ENCODE measurements at places on chromosomes 13 and 19.
A peak's percentile ranks its signal among the peaks of the same experiment; 100 is the strongest.

GRCh38 chr13:43884222-43884621 is 4.5 kb downstream of the LACC1 start:
- DNase-seq, result no peak

- DNase-seq, result no peak
These were observed 1055.6 kb downstream of the PCDH17 start for GRCh38 chr13:58687148-58687547.

- no peak for DNase-seq
These were observed 758.9 kb downstream of the UQCRFS1 start for GRCh38 chr19:28454083-28454482.

DNA sequence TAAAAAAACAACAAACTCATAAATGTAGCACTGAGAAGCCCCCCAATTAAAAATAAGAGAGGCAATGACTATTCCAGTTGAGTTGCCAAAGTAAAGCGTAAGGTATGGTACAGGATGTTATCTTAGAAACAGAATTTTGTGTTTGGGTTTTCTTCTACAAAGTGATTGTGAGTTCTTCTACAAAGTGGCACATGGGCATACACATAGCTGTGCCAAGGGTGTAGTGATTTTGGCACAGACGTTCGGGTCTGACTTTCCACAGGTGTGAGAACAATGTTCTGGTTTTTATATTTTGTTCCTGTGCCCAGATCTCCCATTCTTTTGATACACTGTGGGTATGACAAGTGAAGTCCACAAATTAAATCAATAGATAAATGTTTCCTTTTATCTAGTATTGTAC is 190.1 kb upstream of the CSNK1A1L start:
- no peak for DNase-seq

GRCh38 chr13:40186041-40186440 is 480.4 kb downstream of the FOXO1 start:
- no peak for DNase-seq

DNA sequence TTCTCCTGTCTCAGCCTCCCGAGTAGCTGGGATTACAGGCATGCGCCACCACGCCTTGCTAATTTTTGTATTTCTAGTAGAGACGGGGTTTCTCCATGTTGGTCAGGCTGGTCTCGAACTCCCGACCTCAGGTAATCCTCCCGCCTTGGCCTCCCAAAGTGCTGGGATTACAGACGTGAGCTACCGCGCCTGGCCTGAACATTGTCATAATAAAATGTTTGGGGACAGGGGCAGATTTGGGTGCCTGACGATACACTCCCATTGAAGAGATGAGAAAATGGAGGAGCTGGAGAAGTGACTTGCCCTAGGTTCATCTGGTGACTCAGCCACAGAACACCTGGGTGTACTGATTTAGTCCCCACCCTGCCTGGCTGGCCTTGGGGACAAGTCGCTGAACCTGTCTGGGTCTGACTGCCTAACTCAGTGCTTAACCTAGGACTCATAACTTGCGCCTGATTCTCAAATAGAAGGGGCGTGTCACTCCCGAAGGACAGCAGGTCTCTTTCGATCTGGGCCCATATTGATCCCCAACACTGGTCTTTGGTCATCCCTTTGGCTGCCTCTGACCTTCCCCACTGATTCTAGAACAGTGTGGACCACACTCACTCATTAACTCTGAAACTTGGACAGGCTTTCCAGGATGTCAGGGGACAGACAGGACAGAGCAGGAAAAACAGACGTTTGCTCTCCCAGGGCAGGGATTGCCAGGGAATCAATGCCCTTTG is 7.6 kb upstream of the BICRA start:
- no peak for DNase-seq

- no peak for DNase-seq
These were observed 108.7 kb downstream of the DPF1 start for GRCh38 chr19:38115271-38115802.

GRCh38 chr19:290372-291005 is 714 bp downstream of the PLPP2 start:
- DNase-seq, result no peak

GRCh38 chr19:54077334-54077733 is 3.8 kb downstream of the TARM1 start:
- DNase-seq, result no peak

DNA sequence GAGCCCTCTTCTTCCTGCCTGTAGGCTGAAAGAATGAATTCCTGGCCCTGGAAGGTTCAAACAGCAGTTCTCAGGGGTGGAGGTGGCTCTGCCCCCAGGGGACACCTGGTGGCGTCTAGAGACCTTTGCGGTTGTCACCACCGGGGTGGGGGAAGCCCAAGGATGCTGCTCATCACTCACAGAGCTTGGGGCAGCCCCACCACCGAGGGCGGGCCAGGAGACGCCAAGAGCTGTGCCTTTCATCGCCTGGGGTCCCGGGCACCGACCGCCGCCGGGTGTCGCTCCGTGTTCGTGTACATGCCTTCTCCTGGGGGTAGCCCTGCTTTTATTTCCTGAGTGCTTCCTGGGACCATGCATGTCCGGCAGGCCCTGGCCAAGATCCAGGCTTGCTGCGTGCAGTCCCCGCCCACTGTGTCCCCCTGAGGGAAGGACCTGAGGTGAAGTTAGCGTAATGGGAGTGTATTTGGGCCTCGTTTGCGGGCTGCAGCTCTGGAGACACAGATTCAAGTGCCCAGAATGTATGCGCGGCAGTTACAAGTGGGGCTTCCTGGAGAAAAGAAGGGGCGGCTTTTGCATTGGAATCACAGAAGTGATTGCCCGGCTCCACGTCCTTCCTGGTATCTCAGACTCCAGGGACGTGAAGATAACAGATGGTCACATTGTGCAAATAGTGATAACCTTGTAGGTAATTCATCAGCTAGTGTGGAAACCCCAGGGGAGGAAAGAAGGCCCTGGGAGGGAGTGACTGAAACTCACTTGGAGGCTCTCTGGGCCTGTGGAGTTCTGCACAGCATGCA is 7.8 kb downstream of the DOT1L start:
- no peak for DNase-seq

GRCh38 chr19:44947041-44947581 is 1.3 kb downstream of the APOC2 start:
- no peak for DNase-seq

DNA sequence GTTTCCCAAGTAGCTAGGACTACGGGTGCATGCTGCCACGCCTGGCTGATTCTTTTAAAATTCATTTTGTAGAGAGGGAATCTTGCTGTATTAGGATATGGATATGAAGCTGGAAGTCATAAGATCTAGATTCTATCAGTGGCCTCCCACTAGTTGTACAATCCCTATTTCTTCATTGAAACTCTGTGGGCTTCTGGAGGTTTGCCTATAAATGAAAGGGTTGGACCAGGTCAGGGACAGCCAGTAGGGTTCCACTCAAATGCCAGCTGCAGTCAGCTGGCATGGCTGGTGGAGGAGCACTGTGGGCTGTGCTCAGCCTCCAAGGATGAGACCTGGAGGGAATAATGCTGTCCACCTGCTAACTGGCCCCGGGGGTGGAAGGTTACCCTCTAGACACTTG is 110.2 kb upstream of the GJB6 start:
- no peak for DNase-seq

DNA sequence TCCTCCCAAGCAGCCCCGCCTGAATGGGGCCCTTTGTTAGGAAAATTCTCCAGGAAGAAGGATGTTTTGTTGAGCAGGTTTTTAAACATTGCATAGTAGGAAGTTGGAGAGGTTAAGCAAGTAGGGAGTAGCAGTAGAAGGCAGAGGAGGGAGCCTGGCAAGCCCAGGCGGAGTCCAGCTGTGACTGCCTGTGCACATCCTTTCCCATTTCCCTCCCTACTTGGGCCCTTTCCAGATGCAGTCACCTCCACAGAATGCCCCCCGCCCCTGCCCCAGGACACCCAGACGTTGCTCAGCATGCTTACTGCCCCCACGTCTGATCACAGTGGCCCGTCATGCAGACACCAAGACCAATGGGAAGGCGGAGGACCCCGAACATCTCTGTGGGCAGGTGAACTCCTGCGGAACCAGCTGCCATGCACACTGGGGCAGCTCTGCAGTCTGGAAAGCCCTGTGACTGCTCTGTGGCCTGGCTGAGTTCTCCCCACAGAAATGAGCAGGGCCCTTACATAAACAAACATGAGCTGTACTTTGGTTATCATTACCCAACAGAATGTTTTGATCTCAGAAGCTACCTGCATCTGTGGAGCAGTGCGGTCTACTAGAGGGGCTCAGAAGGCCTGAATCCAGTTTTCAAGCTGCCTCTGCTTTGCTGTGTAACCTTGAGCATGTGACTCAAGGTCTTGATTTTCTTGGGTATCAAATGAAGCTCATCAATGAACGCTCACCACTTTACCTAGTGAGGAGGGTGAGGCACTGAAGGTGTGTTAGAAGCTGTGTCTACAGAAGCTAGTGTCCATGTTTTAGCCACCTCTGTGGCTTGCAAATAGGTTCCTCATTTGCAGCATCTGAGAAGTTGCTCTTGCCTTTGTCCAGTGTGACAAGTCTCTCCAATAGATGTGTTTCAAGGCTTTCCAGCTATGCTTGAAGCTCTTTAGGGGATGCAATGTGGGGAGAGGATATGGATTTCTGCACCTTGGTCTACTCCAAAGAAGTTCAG is 84.2 kb downstream of the TNFRSF19 start:
- DNase-seq, result no peak

DNA sequence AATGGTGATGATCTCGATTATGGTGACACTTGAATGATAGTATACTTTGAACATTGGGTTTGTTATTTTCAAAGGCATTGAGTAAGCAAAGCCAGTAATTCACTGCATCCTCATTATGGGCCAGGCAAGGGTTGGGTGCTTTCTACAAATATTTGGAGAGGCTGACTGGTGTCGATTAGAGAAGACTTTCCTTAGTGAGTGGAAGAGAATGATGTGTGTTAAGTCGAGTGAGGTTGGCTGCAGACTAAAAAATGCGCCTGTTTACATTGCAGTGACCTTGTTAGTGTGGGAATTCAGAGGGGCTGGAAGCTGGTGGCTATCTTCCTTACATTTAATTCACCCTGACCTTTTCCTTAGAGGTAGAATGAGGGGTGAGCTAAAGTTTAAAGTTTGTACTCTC is 22.4 kb upstream of the RNF113B start:
- DNase-seq, result no peak

- DNase-seq, result no peak
These were observed 1066.7 kb upstream of the PCDH20 start for GRCh38 chr13:62482351-62482750.

GRCh38 chr13:26557393-26558073 is at the start of gene WASF3:
Gene WASF3 (plus strand): TSS chr13:26557683. CDS start chr13:26642271, 84,588 bp downstream.
- peak; percentile 95 for DNase-seq

DNA sequence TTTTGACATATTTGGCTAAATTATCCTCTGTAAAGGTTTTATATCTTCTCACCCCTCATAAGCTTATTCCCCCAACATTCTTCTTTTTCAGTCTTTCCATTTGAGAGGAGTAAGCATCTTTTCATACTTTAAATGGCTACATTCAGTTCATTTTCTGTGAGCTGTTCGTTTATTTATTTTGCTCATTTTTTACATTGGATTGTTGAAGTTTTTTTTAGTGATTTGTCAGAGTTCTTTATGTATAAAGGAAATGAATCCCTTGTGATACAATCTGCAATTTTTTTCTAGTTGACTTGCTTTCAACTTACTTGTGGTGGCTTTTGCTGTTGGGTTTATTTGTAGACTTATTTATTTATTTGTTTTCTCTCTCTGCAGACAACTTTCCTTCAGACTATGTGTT is 250.3 kb downstream of the DLEU7 start:
- no peak for DNase-seq

GRCh38 chr13:102138635-102139190 is 263.1 kb downstream of the FGF14 start:
- DNase-seq, result no peak

DNA sequence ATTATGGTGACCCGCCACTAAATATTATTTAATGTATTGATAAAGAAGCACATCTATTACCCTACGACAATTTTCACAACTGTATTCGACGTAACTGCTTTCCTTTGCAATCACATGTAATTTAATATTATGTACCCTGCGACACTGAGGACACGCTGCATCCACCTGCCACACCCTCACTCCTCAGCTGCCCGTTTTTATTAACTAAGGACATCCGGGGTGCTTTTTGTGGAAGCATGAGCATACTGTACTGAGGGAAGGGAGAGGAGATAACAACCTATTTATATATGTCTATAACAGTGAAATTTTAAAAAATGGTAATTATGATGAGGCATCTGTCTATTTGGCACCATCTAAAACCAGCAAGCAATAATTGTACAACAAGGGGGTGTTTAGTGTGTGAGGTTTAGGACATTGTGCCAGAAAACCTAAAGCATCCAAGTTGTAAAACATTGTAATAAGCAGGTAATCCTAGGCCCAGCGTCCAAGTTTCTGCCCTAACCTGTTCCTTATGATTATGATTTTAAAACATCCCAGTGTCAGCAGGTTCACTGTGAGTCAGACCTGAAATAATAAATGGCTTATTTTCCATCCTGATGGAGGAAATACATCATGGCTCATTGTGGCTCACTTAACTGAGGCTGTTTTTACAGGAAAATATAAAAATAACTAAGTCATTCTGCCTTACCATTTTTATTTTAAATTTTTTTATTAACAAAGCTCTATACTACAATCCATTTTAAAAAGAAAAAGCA is 56.3 kb downstream of the FOXO1 start:
- DNase-seq, result no peak

DNA sequence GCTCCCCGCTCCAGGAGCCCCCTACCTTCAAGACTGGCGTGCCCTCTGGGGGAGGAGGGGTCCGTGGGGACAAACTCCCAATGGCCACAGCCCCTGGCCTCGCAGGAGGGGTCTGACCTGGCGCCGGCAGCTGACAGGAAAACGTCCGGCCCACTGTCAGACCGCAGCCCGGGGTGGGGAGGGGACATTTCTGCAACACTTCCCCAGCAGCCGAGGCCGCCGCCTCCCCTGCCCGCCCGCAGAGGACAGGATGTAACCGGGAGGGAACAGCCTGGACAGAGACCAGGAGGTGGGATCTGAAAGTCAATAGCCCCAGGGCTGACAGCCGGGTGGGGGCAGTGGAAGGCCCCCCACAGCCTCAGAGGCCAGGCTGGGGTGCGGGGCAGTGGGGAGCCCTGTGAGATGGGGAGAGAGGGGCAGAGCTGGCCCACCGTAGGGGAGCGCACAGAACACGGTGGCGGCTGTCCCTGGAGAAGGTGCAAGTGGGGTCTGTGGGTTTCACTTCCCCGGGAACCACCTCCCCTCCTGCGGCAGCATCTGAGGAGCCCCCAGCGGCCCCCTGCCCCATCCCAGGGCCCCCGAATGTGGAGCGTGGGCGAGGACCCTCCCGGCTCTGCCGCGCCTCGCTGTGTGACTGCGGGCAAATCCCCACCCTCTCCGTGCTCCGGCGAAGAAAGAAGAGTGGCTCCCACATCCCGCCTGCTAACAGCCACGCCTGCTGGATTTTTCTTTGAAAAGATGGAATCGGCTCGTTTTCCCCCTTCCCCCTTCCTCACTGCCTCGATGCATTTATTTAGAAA is at the start of gene PEAK3:
TSS of gene PEAK3 (minus strand) at position 114 of the 800 bp plus-strand sequence. CDS start 1,244 bp downstream, outside the sequence.
- DNase-seq, result no peak
